Left lung (tissue), 14 donors: ENCODE measurements at places on chromosomes 3 and 15. TPM values are rescaled to one million over a fixed set of nuclear protein-coding genes. Genes with fewer than 3 reads are reported as not detected.
A peak's percentile ranks its signal among the peaks of the same experiment; 100 is the strongest.

The LRRIQ4 gene
- total RNA-seq, result 0.12 TPM

The SPESP1 gene
- total RNA-seq, result 1.8 TPM

The RARB gene
- total RNA-seq, result 4.1 TPM

- no peak overlapping the region for H3K4me3 ChIP-seq
- no peaks in the 10 kb centered on the region for H3K4me1 ChIP-seq
- no peaks in the 10 kb centered on the region for H3K36me3 ChIP-seq
- DNase-seq, result no peak
- H3K27ac ChIP-seq, result no peak overlapping the region
Measured at GRCh38 chr3:157373783-157374182, 62.9 kb upstream of the PTX3 start.

The EPHB1 gene
- total RNA-seq, result 4.3 TPM

The NAA50 gene
- 132 TPM for total RNA-seq

DNA sequence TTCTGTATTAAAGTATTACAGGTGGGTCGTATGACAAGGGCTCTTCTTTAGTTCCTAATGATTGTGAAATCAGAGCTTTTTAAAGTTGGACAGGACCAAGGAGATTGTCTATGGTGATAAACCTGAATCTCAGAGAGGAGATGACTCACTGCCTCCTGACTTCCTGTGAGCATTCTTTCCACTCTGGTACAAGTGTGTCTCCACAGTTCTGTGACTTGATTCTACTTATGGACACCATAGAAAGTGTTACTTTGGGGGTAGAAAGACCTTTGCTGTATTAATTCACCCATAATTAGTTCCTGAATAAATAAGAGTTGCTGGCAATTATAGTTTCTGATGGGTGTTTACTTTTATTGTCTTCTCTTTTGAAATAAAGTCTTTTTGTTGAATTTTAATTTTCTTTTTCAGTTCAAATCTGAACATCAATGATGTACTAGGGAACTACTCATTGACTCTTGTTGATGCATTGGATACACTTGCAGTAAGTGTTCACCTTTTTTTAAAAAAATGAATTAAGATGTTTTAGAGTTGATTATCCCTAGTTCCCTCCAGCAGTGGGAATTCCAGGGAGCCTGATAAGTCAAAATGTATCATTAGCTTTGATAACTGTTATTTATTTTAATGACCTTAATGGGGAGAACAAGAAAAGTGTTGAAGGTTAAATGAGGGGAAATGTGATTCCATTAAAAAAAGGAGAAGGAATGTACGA, 7.4 kb downstream of the EDEM1 start:
- peaks cover 38% of the 10 kb centered on the region for H3K4me1 ChIP-seq

DNA sequence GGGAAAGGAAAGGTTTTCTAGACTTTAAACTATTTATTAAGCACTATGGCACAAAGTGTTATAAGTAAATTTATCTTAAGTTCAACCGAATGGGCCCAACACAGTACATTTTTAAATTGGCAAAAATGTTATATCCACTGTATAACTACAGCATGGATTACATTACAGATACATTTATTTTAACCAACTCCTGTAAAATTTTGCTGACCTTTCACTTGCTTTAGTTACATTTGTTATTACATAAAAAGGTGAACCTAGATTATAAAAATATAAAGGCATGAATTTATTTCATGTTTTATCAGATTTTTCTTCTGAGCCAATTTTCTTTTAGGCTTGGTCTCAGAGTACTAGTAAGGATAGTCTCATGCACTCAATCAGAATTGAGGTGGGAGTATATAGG, 221.9 kb upstream of the GBE1 start:
- no peaks in the 10 kb centered on the region for H3K4me1 ChIP-seq
- DNase-seq, result no peak
- no peaks in the 10 kb centered on the region for H3K36me3 ChIP-seq
- no peak overlapping the region for H3K4me3 ChIP-seq

DNA sequence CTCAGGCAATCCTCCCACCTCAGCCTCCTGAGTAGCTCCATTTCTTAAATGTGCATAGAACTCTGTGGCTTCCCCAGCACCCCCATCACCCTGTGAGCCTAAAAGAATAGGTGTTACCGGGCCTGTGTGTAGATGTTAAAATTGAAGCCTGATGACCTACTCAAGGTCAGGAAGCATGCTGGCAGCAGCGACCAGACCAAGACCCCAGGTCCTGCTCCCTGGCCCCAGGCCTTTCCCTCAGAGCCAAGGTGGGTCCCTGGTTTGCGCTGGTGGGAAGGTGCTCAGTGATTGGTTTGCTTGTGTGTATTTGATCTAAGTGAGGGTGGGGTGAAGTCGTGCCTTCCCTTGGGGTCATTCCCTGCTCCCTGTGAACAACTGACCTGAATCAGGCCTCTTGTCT, 18.4 kb upstream of the CRABP1 start:
- no peak overlapping the region for H3K4me3 ChIP-seq
- no peak overlapping the region for H3K27ac ChIP-seq
- no peaks in the 10 kb centered on the region for H3K4me1 ChIP-seq
- no peaks in the 10 kb centered on the region for H3K36me3 ChIP-seq
- DNase-seq, result no peak

The LDHAL6B gene
- total RNA-seq, result not detected

The ZKSCAN7 gene
- 4.0 TPM for total RNA-seq

GRCh38 chr15:60737217-60737616, 258.3 kb upstream of the ICE2 start:
- H3K4me3 ChIP-seq, result no peak overlapping the region
- no peak overlapping the region for H3K27ac ChIP-seq
- H3K36me3 ChIP-seq, result no peaks in the 10 kb centered on the region
- no peaks in the 10 kb centered on the region for H3K27me3 ChIP-seq

- no peaks in the 10 kb centered on the region for H3K4me1 ChIP-seq
- DNase-seq, result peak; percentile 57
- no peaks in the 10 kb centered on the region for H3K36me3 ChIP-seq
- H3K4me3 ChIP-seq, result no peak overlapping the region
- H3K27ac ChIP-seq, result no peak overlapping the region
Measured at GRCh38 chr15:51649659-51650521, 27.3 kb upstream of the DMXL2 start.

DNA sequence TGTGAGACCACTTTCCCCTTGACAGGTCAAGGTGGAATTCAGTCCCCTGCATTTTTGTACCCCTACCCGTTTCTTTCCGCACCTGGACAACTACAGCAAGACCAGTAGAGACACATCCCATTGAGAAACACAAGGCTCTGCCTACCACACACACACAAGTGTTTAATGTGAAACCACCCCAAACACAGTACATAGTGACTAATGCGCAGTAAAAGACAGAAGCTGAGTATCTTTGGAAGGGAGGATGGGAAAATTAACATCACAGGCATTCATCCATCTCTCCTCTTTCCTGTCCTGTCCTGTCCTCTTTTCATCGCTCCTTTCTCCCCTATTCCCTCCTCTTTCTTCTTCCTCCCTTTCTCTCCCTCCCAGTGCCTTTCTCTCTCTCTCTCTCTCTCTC, 64.8 kb downstream of the SCN11A start:
- H3K4me3 ChIP-seq, result no peak overlapping the region
- H3K27ac ChIP-seq, result no peak overlapping the region
- H3K36me3 ChIP-seq, result no peaks in the 10 kb centered on the region
- no peaks in the 10 kb centered on the region for H3K27me3 ChIP-seq

DNA sequence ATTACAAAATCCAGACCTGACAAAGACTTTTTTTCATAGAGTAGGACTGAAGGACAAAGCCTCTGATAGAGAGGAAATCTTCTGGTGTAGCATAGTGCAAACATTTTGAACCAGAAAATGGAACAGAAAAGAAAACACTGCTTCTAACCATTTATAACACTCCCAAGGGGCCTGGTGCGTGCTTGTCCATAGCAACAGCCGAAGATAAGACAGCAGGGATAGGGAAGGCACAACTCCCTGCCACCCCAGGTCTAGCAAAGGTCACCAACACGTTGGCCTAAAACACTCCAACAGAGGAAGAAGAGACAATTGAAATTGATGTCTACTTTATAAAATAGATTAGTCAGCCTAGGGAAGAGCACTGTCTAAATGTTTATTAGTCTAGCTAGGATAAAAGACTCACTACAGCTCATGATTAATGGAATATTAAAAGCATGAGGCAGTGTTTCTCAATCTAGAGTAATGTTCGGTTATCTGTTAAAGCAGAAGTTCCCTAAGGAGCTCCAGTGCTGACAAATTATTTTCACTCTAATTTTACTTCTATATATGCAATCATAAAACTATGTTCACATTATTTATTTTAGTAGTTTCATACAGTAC, 145.2 kb downstream of the P3H2 start:
- H3K4me3 ChIP-seq, result no peak overlapping the region
- DNase-seq, result no peak
- H3K27ac ChIP-seq, result no peak overlapping the region

DNA sequence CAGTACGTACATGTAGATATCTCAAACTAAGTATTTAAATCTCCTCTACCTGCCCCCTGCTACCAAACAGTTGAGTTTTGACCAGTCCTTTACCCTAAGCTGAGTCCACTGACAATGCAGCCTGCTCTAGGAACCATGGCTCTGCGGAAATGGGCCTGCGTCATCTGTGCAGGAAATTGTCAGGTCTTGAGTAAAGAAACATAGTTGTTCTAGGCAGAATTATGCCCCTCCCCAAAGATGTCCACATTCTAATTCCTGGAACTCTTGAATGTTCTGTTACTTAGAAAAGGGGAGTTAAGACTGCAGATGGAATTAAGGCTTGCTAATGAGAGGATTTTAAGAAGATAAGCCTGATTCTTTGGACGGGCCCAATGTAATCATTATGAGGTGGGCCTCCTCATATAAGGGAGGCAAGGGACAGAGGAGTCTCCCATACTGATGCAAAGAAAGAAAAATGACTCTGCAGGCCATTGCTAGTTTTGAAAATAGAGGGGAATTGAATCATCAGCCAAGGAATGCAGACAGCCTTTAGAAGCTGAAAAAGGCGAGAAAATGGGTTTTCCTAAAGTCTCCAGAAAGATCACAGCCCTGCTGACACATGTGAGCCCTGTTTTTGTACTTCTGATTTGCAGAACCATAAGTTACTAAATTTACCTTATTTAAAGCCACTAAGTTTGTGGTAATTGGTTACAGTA, 5.5 kb upstream of the VGLL3 start:
- H3K36me3 ChIP-seq, result no peaks in the 10 kb centered on the region
- H3K27me3 ChIP-seq, result no peaks in the 10 kb centered on the region
- no peak for DNase-seq
- no peak overlapping the region for H3K27ac ChIP-seq
- no peak overlapping the region for H3K4me3 ChIP-seq

- peaks cover 34% of the 10 kb centered on the region for H3K36me3 ChIP-seq
- no peak overlapping the region for H3K27ac ChIP-seq
- no peak overlapping the region for H3K4me3 ChIP-seq
- H3K27me3 ChIP-seq, result no peaks in the 10 kb centered on the region
- peak; percentile 42 for DNase-seq
- no peaks in the 10 kb centered on the region for H3K4me1 ChIP-seq
Measured at GRCh38 chr3:186277268-186277909, 84.6 kb downstream of the DGKG start.

The PTH1R gene
- total RNA-seq, result 12.0 TPM

DNA sequence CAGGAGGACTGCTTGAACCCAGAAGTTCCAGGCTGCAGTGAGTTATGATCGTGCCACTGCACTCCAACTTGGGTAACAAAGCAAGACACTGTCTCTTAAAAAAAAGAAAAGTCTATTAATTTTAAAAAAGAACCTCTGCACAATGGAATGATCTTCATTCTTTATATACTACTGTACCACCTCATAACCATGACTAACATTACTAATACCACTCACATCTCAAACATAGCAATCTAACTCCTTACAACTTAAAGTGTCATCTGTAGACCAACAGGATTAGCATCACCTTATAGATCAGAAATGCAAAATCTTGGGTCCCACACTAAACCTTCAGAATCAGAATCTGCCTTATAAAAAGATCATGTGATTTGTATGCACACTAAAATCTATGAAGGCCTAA, 48.8 kb upstream of the MAP4 start:
- no peak overlapping the region for H3K4me3 ChIP-seq
- peaks cover 11% of the 10 kb centered on the region for H3K4me1 ChIP-seq

The C3orf49 gene
- not detected for total RNA-seq

DNA sequence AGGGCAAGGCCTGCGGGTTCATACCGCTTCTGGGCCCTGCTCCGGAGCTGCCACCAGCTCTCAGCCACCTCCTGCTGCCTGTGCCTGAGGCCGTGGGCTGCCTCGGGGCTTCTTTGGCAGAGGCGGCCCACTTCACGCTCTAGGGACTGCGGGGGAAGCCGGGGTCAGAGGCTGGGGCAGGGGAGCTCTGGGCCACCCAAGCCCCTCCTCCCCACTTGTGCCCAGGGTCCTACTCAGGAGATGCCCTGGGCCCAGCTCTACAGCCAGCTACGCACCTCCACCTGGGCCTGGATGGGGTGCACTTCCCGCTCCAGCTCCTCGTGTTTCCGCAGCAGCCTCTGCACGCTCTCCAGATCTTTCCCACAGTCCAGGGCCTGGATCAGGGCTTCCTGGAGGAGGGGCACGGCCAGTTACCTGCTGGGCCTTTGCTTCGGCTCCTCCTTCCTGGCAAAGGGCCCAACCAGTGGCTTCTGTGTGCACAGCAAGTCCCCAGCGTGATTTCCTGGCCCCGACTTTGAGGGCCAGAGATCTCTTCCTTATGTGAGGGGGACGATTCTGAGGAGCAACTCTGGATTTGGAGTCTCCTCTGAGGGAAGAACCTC, 24.0 kb downstream of the PLA2G4B start:
- no peaks in the 10 kb centered on the region for H3K4me1 ChIP-seq
- no peak overlapping the region for H3K27ac ChIP-seq
- DNase-seq, result no peak
- H3K27me3 ChIP-seq, result no peaks in the 10 kb centered on the region
- H3K36me3 ChIP-seq, result no peaks in the 10 kb centered on the region
- H3K4me3 ChIP-seq, result no peak overlapping the region

GRCh38 chr15:89368566-89369223, 34.1 kb upstream of the POLG start:
- no peaks in the 10 kb centered on the region for H3K36me3 ChIP-seq
- H3K27ac ChIP-seq, result no peak overlapping the region
- peaks cover 5% of the 10 kb centered on the region for H3K4me1 ChIP-seq
- peaks cover 100% of the 10 kb centered on the region for H3K27me3 ChIP-seq

GRCh38 chr15:88036154-88036839, 220.2 kb downstream of the NTRK3 start:
- no peaks in the 10 kb centered on the region for H3K36me3 ChIP-seq
- DNase-seq, result no peak
- H3K4me1 ChIP-seq, result no peaks in the 10 kb centered on the region
- H3K27me3 ChIP-seq, result peaks cover 18% of the 10 kb centered on the region
- H3K27ac ChIP-seq, result no peak overlapping the region
- H3K4me3 ChIP-seq, result no peak overlapping the region

- H3K4me1 ChIP-seq, result peaks cover 5% of the 10 kb centered on the region
- H3K4me3 ChIP-seq, result no peak overlapping the region
- H3K27ac ChIP-seq, result no peak overlapping the region
- no peaks in the 10 kb centered on the region for H3K27me3 ChIP-seq
- H3K36me3 ChIP-seq, result no peaks in the 10 kb centered on the region
Measured at GRCh38 chr3:4416961-4417360, 50.1 kb downstream of the SUMF1 start.

GRCh38 chr15:58327958-58328357, 103.8 kb upstream of the LIPC start:
- DNase-seq, result no peak
- peaks cover 28% of the 10 kb centered on the region for H3K4me1 ChIP-seq
- no peaks in the 10 kb centered on the region for H3K36me3 ChIP-seq
- H3K27me3 ChIP-seq, result no peaks in the 10 kb centered on the region
- H3K27ac ChIP-seq, result no peak overlapping the region

- no peak overlapping the region for H3K4me3 ChIP-seq
- peaks cover 13% of the 10 kb centered on the region for H3K4me1 ChIP-seq
- H3K36me3 ChIP-seq, result no peaks in the 10 kb centered on the region
Measured at GRCh38 chr3:25473246-25473645, 45.2 kb downstream of the RARB start.

The MASP1 gene
- 0.42 TPM for total RNA-seq

- DNase-seq, result no peak
- peaks cover 23% of the 10 kb centered on the region for H3K36me3 ChIP-seq
- H3K27ac ChIP-seq, result no peak overlapping the region
- no peaks in the 10 kb centered on the region for H3K27me3 ChIP-seq
- H3K4me1 ChIP-seq, result no peaks in the 10 kb centered on the region
Measured at GRCh38 chr3:187725653-187726370, 19.5 kb downstream of the BCL6 start.

The FGF12 gene
- 3.6 TPM for total RNA-seq
